Fibroblast of lung (primary cell): ENCODE measurements at places on chromosomes 2 and 18. TPM values are rescaled to one million over a fixed set of nuclear protein-coding genes. Genes with fewer than 3 reads are reported as not detected.

DNA sequence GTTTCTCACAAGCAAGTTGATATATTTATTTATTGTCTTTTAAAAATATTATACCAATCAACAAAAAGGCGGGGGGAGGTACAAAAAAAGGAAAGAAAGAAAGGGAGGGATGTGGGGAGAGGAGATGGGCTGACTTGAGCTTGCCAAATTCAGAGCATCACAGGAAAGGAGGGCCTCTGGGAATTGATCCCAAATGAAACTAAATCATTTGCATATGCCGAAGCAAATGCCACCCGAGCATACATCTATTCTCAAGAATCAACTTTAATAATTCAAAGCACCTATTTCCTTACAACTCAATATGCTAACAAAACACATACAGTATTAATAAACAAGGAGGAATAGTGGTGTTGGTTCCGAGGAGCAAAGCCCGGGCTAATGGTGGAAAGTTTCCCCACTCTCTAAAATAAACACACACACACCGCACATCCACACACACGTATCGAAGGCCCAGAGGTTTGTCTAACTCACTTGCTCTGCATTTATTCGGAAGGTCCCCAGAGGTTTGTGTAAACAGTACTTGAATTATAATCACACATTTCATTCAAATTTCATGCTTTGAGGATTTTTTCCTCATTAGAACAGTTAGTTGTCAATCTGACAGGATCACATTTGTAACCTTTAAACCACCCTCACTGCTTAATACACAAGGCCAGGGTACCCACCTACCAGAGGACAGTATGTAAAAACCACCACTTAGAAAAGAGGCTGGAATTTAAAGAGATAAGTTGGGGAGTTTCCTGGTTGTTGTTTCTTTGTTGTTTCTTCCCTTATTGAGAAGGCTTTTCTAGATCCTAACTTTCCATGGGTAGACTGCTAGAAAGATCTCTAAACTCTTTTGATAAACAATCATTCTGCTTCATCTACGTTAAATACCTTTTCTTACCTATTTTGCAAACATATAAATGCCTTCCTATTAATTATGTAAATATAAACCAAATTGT is 264.7 kb downstream of the TCF4 start:
- DNase-seq: peak; percentile 58

TFPI gene
- polyA plus RNA-seq: 141 and 274 TPM in 2 replicates

GRCh38 chr2:224946895-224947294 is 95.4 kb downstream of the DOCK10 start:
- DNase-seq: peak; percentile 89

DNA sequence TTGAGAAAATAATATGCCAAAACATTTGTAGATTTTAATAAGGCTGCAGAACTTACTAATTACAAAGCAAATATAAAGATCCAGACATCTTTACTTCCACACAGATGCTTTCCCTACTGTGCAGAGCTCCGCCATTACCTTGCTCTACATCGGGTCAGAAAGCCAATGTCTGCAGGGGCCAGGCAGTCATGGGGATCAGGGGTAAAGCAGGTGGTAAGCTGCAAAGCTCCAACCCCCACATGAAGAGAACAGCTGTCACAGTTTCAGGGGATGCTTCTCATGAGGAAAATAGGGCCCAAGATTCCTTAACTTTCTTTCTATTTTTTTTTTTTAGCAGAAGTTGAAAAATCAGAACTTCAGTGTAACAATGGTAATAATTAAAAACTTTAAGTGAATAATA is 102.7 kb downstream of the DCC start:
- DNase-seq: no peak

DNA sequence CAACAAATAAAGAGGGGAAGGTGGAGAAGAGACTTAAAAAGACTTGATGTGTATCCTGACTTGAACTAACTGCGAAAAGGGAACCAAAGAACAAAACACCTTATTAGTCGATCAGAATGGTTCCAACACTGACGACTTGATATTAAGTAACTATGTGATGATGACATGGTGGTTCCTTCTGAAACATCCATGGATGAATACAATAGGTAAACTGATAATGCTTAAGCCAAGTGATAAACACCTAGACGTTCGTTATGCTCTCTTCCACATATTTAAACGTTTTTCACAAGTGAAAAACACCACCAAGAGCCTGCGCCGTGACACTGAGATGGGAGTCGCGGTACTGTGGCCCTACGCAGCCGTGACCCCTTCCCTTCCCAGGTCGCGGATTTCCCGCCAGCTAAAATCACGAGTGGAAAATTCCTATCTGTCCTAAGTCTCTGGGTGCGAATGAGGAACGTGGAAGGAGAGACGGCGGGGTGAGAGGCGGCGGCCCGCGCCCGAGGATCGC is 797 bp downstream of the TTC32 start:
- DNase-seq: peak; percentile 24

DNA sequence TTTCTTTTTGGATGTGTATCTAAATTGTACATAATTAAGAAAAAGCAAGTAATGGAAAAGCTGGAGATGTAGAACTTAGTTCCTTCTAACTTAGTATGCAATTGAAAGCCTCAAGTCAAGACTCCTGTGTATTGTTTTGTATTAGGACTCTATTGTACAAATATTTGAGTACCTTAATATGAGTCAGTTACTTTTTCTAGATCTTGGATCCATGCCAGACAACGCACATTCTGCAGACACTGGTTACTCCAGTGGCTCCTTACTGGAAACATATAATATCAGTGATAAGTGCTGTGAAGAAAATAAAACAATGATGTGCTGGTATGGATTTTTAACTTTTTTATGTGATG is 1.5 kb downstream of the SLC39A10 start:
- DNase-seq: peak; percentile 88

- DNase-seq: no peak
These were observed 19.3 kb downstream of the LHCGR start for GRCh38 chr2:48736251-48736650.

DNA sequence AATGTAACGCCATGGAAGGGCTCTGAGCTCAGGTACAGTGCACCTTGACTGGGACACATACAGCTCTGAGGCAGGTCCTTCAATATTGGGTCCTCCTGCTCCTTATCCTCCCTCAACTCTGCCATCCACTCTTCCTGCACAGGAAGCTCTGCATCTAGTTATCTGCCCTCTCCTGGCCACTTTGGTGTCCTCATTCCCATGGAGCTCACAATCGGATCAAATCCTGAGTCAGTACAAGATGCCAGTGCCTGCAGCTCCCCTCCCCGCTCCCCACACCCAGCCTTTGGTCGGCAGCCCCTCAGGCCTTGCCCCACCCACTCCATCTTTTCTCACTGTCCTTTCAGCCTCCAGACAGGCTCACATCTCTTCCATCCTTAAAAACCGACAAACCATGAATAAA is 58.0 kb downstream of the LRRFIP1 start:
- no peak for DNase-seq

DNA sequence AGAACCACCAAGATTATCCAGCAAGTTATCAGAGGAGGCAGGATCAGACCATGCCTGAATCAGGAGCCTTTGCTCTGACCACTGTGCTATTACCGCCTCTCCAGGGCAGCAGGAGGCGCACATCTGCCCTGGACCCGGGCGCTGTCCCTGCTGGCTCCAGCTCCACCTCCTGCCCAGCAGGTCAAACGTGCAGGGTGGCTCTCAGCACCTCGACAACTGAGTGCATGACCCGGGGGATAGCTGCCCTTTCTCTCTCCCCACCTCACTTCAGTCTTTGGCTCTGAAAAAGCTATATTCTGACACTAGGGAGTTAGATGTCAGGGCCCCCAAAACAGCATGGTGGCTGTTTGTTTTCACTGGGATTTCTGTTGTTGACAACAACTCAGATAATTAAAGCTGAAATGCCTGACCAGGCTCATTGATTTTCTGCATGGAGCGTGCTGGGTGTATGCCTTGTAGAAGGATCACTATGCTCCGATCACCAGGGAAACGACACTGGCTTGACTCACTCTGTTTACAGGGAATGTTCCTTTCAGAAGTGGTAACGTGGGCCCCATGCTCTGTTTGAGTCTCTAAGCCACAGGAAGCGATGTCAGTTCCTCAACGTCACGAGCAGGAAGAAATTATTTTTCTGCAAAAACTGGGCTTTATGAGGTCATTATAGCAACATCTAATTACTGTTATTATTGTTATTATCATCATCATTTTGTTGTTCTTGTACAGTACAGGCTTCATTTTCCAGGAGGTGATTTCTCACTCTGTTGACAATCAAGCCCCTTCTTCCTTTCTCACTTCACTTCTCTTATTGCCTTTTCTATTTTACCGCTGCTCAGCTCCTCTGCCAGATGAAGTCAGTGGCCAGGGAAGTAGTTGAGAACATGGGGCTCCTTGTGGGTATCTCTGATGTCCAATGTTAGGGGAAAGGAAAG is 125.6 kb downstream of the PLB1 start:
- DNase-seq: peak; percentile 92

GRCh38 chr2:129751409-129751808 is 228.1 kb upstream of the RAB6C start:
- no peak for DNase-seq

CNGA3 gene
- 0.03 TPM in 1 of 2 replicates, not detected in the other for polyA plus RNA-seq

- no peak for DNase-seq
These were observed 22.4 kb upstream of the PTPRM start for GRCh38 chr18:7544686-7545085.

DNA sequence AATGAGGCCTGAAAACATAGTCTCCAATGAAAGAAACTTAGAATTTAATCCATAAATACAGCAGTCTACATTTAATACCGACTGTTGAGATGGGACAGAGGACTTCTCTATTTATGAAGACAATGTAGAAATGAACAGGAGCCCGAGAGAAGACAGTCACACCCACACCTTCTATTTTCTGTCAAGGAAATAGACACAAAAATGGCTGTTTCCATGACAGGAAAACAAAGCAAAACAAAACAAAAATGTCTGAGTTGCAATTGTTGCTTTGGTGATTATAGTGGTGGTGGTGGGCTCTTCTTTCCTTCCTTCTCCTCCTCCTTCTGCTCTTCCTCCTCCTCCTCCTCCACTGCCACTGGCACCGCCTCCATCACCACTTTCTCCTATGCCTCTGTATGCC is 72.3 kb upstream of the CCDC68 start:
- no peak for DNase-seq

DYSF gene
- polyA plus RNA-seq: 0.05 and 0.67 TPM in 2 replicates

DNA sequence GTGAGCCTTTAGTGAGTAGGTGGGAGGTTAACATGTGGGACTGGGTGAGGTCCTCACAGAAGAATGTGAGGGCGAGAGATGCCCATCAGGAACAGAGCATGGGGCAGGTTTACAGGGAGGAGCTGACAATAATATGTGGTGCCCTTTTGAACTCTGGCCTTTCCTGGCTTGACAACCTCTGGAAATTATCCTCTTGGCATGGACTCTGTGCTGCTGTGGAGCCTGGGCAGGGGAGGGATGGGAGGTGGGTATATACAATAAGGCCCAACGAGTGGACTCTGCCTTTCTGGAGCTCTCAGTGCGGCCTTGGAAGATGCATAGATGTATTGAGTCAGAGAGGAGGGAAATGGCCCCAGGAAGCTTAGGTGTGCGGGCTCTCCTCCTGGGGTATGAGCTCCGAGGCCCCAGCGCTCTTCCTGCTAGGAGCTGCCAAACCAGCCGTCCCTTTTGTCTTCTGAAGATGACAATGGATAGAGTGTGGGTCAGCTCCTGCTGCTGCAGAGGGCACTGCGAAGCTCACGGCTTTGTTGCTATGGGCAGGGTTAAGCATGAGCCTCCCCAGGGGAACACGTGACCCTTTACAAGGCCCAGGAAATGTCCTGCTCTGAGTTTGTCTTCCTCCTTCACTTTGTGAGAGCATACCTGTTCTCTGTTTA is 8.7 kb upstream of the PSD4 start:
- no peak for DNase-seq

- DNase-seq: no peak
These were observed 62.3 kb upstream of the TMEM178A start for GRCh38 chr2:39603436-39603835.

HTRA2 gene
- polyA plus RNA-seq: 18.8 and 25.4 TPM in 2 replicates

GRCh38 chr2:26588576-26588975 is 52.6 kb downstream of the CIB4 start:
- no peak for DNase-seq

DNA sequence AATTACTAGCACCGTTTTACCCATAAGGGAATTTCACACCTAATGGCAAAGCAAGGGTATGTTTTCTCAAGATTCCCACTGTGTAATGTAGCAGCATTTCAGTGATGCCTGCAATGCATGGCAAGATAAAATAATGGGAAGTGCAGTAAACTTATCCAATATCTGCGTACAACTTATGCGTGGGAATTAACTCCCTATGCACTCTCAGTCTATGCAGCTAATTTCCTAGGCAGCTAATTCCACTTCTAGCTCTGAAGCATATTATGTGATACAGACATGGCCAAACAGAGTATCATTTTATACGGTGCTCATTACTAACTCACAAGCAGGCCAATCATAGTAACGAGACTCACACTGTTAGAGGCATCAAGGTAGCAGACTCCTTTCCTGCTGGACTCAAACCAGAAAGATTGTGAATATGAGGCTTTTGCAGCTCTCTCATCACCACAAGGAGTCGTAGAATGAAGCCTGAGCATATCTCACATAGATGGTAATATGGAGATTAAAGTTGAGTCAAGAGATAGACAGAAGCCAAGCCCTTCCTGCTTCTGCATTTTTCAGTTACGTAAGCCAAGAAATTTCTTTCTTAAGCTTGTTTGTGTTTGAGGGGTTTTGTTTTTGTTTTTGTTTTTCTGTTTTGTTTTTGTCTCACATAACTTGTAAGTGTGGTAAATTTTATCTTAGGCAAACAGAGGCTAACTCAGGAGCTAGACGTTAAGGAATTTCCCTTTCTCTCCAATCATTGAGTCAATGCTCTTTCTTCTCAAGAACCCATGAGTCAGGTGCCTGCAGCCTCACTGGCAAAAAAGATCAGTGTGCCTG is 34.8 kb upstream of the ITGAV start:
- no peak for DNase-seq

POU3F3 gene
- 0.01 TPM in 1 of 2 replicates, not detected in the other for polyA plus RNA-seq

- DNase-seq: no peak
These were observed 49.2 kb upstream of the TEX51 start for GRCh38 chr2:126849486-126849885.

DNA sequence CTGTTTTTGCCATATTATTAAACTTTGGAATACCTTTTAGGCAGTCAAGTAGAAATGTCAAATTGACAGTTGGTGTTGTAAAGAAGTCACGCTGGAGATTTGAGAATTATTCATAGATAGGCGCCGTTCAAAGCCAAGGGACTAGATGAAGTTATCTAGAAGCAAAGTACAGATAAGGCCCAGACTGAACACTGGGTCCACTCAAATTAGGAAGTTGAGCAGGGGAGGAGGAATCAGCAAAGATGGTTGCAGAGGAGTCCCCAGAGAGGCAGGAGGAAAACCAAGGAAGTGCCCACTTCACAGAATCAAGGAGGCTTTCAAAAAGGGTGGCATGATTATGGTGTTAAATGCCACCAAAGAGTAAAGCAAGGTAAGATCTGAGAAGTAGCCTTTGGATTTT is 9.6 kb upstream of the ALS2 start:
- no peak for DNase-seq

DNA sequence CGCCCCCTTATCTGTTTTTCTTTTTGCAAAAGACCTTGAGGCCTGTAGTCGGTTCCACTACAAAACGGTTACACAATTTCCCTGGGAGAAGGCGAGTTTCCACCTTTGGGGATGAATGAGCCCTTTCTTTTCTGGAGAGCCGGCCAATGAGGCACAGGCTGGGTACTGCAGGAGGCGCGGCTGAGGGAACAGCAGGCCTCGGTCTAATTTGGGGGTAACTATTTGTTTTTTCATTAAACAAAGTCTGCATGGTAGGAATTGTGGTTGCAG is 129.2 kb downstream of the MYCN start:
- DNase-seq: no peak
